ENCODE measurements at places on chromosomes 5 and 9.

DNA sequence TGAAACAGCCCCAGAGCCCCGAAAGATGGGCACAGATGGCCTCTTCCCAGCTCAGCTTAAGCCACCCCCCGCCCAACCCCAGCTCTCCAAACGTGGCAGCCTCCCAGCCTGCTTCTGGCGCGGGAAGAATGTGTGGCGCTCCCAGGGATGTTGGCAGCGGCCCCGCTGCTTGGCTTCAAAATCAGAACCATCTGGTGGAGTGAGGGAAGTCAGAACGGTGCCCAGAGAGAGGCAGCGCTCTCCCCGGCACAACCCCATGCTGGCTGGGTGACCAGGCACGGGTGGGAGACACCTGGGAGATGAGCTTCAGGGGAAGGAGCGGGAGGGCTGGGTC lies 72.7 kb upstream of the ORM1 start:
- no peak for DNase-seq

- no peak for DNase-seq
Observed at GRCh38 chr5:119651486-119651885, 22.1 kb downstream of the FAM170A start.

DNA sequence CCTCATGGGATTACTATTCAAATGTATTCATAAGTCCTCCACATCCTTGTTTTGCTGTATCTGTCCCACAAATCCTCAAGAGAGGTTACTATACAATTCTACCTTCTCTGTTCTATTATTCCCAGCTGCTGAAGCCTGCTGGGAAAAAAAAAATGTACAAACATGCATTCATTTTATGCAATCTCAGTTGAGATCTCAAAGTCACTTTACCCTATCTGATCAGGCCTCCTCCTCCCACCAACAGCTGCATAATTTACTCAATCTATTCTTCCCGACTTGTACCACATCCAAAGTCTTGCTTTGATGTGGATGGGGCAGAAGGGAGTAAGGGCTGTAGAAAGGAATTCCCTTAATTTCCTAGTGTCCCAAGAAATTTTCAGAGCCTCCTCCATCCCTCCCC lies 28.6 kb downstream of the PSIP1 start:
- no peak for DNase-seq

GRCh38 chr5:60178101-60178500 lies 284.6 kb upstream of the PDE4D start:
- DNase-seq = no peak

DNA sequence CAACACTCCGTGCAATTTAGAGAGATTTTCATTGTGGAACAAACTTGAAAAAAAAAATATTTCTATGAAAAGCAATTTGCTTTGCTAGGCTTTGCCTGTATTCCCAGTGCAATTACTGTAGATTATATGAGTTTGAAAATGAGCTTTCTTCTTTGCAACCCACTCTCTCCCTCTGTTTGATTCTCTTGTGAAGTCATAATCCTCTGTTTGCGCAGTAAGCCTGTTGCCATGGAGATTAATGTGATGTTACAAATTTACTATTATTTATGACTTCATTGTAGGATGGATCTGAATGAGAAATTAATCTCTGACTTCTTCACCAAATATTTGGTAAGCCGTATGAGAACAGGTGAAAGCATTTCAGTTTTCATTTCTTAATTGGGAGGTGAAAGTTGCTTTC lies 320.3 kb downstream of the SPATA31D1 start:
- no peak for DNase-seq

GRCh38 chr9:113963017-113963620 lies 87.0 kb downstream of the ZNF618 start:
- DNase-seq = peak; percentile 37

GRCh38 chr5:6453937-6454560 lies 5.4 kb downstream of the UBE2QL1 start:
- no peak for DNase-seq

DNA sequence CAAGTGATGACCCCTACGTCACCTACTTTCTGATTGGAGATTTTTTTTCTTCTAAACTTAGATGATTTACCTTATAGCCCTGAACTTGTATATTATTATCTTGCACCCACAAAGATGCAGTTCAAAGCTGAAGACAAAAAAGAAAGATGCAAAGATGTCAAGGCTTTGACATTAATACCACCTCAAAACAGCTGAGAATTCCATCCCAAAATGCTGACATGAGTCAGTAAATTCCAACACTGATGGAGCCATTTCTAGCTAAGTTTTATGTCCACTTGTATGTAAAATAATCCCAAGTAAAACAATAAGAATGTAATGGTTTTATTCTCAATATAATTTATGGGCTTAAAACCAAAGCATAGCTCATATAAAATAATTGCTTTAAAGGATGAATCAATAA lies 91.5 kb upstream of the CDH9 start:
- no peak for DNase-seq

DNA sequence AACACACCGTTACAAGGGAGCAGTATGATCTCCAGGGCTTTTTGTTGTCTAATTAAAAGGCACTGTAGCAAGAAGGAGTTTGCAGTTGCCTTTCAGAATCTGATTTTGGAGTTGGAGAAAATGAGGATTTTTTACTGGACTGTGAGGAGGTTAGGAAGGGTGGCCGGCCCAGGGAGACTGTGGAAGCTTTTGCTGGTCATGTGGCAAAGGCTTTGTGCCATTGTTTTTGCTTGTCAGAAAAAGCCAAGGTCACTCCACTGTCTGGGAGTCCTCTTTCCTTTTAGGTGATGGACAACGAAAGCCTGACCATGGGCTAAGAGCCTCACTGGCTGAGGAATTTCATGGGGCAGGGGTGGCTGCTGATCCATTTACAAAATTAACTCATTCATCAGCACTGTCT lies 10.3 kb upstream of the WHRN start:
- DNase-seq = no peak

GRCh38 chr9:36991516-36992134 lies 42.4 kb downstream of the PAX5 start:
- DNase-seq = peak; percentile 10

DNA sequence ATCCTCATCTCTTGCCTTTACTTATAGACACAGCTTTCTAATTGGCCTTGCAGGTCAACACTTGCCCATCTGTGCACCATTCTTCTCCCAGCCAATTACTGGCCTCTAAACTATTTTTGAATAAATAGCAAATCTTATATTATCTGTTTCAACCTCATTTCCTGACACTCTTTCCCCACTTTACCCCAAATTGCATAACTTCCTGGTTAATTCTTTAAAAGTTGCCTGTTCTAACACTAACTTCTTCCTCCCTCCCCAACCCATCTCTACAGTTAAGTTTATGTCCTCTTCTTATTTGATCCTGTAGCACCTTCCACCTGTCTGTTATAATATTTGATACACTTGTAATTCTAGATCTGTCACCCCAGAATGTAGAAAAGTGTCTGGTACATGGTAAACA lies 372.1 kb downstream of the PDE4D start:
- no peak for DNase-seq

GRCh38 chr9:116219686-116220085 lies 66.1 kb downstream of the PAPPA start:
- DNase-seq = no peak

GRCh38 chr5:32505756-32506155 lies 61.2 kb upstream of the ZFR start:
- no peak for DNase-seq

DNA sequence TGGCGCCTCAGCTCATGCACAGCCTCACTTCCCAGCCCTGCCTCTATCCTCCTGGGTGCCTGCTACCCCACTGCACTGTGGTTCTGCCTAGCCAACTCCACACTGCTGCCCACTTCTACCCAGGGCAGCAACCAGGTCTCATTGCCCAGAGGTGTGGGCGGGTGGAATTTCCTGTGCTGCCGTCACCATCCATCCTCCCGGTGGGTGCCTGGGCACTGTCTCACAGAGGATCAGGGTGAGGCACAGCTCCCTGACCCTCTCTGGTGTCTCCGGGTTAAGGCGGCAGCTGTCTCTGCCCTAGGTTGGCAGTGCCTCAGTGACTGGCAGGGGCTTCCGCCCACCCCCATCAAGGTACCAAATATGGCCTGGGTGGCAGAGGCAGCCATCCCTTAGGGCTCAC lies 4.3 kb upstream of the MTMR12 start:
- no peak for DNase-seq

GRCh38 chr9:89160806-89161205 lies 17.8 kb downstream of the SHC3 start:
- DNase-seq = no peak

GRCh38 chr5:144328494-144328893 lies 157.8 kb downstream of the KCTD16 start:
- no peak for DNase-seq

- no peak for DNase-seq
Observed at GRCh38 chr9:73807952-73808351, 656.3 kb downstream of the ANXA1 start.

- DNase-seq = no peak
Observed at GRCh38 chr5:74428275-74428674, 212.3 kb downstream of the ENC1 start.

DNA sequence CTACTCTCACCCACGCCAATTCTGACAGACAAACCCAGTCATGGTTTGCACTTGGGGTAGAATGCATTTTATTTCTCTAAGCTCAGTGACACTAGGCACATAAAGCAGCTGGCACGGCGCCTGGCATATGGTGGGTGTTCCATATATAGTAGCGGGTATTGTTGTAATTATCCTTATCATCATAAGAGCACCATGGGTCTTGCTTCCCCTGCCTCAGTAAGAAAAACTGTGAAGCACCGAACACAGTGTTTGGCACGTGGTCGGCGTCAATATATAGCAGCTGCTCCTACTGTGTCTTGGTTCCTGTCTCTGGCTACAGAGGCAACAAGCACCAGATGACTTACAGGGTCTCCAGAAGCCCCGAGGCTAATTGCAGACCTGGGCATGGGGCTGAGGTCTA lies 194.1 kb upstream of the PANK3 start:
- DNase-seq = no peak

DNA sequence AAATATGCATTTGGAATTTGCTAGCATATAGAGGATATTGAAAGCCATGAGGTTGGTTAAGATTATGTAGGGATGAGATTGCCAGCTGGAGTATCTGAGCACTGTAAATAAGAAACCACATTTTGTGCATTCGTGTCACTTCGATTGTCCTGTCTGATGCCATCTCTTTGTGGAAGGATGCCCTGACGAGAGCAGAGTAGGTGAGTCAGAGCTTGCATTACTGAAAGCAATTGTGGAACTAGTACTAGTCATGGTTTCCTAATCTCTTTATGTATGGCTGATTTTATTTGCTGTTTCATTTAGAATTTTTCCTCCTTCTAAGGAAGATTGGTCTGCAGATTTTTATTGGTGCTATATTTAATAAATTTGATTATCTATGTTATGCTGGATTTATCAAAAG lies 14.5 kb upstream of the TAS2R1 start:
- DNase-seq = no peak

GRCh38 chr5:59758566-59758965 lies 135.0 kb downstream of the PDE4D start:
- no peak for DNase-seq

DNA sequence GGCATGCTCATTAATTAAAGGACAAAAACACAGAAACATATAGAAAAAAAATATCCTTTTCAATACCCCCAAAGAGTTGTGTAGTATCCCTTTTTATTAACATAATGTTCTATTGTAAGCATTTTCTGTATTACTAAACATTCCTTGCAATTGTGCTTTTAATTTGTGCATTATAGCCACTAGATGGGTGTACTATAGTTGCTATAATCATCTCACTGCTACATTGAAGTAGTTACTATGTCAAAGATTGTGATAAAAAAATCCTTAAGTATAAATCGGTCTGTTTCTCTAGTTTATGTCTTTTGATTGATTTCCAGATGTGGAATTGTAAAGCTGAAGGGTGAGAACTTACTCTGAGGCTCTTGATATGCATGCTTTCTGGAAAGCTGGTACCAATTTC lies 21.4 kb downstream of the FREM1 start:
- no peak for DNase-seq

- DNase-seq = no peak
Observed at GRCh38 chr9:70013598-70014196, 30.0 kb upstream of the MAMDC2 start.

GRCh38 chr5:180352116-180353047 lies 754 bp downstream of the GFPT2 start:
- DNase-seq = no peak

GRCh38 chr9:109880276-109881169 lies 100.5 kb downstream of the PALM2AKAP2 start:
- DNase-seq = no peak

GRCh38 chr5:58898006-58898405 lies 315.1 kb downstream of the RAB3C start:
- DNase-seq = no peak

DNA sequence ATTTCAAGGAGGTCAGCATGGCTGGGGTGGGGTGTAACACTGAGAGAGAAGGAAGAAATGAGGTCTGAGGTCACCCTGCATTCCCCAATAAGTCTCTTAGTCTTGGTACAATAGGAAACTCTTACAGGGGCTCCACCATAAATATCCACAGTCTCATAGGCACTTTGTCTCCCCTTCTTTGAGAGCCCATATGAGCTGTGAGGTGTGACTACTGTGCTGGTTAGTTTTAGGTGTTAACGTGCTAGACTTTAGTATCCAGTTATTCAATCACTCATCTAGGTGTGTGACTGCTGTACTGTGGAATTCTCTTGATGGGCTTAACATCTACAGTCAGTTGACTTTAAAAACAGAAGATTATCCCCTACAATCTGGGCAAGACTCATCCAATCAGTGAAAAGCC lies 378.1 kb upstream of the RFX3 start:
- no peak for DNase-seq

DNA sequence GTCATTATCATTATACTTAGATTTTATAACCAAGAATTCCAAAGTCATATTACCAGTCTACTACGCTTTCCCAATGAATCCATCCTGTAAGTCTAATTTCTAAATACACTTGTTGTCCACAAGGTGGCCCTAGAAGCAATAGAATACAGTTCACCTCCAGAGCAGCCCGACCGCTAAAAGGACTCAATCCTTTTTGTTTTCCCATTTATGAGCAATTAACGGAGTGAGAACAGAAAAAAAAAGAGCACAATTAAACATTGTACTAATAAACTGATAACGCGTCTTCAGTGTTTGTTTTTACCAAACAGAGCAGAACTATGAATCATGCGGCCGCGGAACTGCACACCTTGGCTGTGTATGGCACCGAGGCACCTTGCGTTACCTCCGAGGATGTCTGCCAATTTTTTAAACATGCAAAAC lies 160.7 kb upstream of the DAPK1 start:
- DNase-seq = peak; percentile 37

DNA sequence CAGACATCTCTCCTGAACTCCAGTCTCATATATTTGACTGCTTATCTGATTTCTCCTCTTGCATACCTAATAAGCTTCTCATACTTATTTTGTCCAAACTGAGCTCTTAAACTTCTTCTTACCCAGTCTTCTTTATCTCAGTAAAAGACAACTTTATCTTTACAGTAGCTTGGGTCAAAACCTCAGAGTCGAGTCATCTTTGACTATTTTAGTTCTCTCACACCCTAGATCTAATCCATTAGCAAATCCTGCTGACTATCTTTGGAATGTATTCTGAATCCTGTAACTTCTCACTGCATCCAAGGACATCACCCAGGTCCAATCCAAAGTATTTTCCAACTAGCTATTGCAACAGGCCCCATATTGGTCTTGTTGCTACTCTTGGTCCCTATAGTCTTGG lies 11.8 kb upstream of the JAK2 start:
- no peak for DNase-seq

- DNase-seq = no peak
Observed at GRCh38 chr9:86481466-86481865, 127.3 kb upstream of the TUT7 start.

Data from GDM1 (cell line).